Uterus (tissue), 4 donors: ENCODE measurements at places on chromosomes 2 and 18. TPM values are rescaled to one million over a fixed set of nuclear protein-coding genes. Genes with fewer than 3 reads are reported as not detected.

- no peak overlapping the region for H3K27ac ChIP-seq
- H3K27me3 ChIP-seq = no peaks in the 10 kb centered on the region
- no peak overlapping the region for H3K4me3 ChIP-seq
- no peak for DNase-seq
These were observed 810.2 kb upstream of the LRATD1 start for GRCh38 chr2:13822365-13822764.

DNA sequence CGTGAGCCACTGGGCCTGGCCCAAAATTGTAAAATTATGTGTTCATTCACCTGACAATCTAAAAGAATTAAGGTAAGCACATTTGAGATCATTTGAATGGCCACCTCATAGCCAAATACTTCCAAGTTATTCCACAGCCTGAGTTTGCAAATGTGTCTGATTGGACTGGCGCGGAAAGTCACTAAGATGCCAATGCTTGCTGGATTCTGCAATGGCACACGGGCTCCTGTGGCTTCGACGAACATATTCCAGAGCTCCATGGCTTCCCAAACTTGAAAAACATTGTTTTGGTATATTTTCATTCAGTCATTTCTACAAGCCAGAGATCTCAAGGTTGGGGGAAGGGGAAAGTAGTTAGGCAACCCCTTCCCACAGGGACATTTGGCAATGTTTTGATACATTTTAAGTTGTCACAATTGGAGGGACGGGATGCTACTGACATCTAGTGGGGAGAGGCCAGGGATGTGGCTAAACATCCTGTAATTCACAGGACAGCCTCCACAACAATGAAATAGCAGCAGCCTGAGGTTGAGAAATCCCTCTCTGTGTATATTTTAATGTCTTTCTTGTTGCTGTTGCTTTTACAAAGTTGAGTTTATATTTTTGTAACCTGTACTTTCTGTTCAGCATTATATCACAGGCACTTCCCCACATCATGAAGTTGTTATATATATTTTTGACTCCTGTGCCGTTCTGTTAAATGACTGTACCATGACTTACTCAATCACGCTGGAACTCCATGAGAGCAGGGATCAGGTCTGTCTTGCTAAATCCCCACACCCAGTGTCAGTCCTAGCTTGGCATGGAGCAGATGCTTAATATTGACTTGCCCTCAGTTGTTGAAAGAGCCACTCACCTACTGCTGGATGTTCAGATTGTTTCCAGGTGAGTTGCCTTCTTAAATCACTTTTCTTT lies 56.9 kb downstream of the COL4A4 start:
- no peak overlapping the region for H3K27ac ChIP-seq
- no peaks in the 10 kb centered on the region for H3K4me1 ChIP-seq
- H3K4me3 ChIP-seq = no peak overlapping the region

DNA sequence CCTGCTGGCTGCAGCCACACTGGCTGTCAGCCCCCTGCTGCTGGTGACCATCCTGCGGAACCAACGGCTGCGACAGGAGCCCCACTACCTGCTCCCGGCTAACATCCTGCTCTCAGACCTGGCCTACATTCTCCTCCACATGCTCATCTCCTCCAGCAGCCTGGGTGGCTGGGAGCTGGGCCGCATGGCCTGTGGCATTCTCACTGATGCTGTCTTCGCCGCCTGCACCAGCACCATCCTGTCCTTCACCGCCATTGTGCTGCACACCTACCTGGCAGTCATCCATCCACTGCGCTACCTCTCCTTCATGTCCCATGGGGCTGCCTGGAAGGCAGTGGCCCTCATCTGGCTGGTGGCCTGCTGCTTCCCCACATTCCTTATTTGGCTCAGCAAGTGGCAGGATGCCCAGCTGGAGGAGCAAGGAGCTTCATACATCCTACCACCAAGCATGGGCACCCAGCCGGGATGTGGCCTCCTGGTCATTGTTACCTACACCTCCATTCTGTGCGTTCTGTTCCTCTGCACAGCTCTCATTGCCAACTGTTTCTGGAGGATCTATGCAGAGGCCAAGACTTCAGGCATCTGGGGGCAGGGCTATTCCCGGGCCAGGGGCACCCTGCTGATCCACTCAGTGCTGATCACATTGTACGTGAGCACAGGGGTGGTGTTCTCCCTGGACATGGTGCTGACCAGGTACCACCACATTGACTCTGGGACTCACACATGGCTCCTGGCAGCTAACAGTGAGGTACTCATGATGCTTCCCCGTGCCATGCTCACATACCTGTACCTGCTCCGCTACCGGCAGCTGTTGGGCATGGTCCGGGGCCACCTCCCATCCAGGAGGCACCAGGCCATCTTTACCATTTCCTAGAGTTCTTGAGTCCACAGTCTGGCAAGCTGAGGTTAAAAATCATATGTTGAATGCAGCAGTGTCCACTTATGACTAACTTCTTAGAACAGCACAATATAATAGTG lies 741 bp downstream of the GPR148 start:
- H3K27ac ChIP-seq = no peak overlapping the region
- peaks cover 7% of the 10 kb centered on the region for H3K4me1 ChIP-seq
- H3K27me3 ChIP-seq = no peaks in the 10 kb centered on the region
- no peak for DNase-seq

DNA sequence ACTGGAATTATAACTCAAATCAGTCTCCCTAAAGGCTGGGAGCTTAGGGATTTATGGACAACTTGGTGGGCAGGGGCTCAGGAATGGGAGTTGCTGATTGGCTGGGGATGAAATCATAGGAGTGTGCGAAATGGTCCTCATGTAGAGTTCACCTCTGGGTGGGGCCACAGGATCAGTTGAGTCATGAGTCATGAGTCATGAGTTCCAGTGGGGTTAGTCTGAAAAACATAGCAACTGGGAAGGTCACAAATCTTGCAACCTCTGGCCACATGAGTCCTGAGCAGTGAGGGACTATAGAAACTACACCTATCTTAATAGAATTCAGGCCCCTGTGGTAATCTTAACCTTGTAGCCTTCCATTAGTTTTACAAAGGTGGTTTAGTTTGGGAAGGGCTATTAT lies 383.3 kb downstream of the RBM43 start:
- DNase-seq = no peak
- no peak overlapping the region for H3K27ac ChIP-seq
- no peaks in the 10 kb centered on the region for H3K27me3 ChIP-seq
- H3K4me1 ChIP-seq = no peaks in the 10 kb centered on the region

DNA sequence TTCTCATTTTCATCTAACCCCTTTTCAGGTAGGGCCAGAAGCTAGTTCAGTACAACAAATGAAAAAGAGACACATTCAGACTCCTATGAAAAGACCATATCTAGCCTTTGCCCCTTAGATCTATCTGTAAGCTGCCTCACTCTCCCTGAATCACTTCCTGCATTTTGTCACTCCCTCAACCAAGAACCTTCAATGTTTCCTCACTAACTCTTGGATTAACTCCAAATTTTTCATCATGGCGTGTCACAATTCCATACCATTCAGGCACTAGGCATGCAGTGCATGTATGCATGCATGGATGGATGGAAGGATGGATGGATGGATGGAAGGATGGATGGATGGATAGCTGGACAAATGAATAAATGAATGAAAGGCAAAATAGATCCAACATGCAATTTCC lies 356.9 kb downstream of the TNS1 start:
- no peaks in the 10 kb centered on the region for H3K27me3 ChIP-seq
- no peak for DNase-seq
- H3K27ac ChIP-seq = no peak overlapping the region
- no peaks in the 10 kb centered on the region for H3K36me3 ChIP-seq

GRCh38 chr2:176560296-176560695 lies 291.1 kb downstream of the MTX2 start:
- no peaks in the 10 kb centered on the region for H3K27me3 ChIP-seq
- H3K4me3 ChIP-seq = no peak overlapping the region
- H3K36me3 ChIP-seq = no peaks in the 10 kb centered on the region
- no peak for DNase-seq
- no peak overlapping the region for H3K27ac ChIP-seq

- no peak for DNase-seq
- H3K36me3 ChIP-seq = no peaks in the 10 kb centered on the region
- no peaks in the 10 kb centered on the region for H3K4me1 ChIP-seq
- no peak overlapping the region for H3K4me3 ChIP-seq
- no peak overlapping the region for H3K27ac ChIP-seq
- H3K27me3 ChIP-seq = no peaks in the 10 kb centered on the region
These were observed 45.9 kb upstream of the ITGA4 start for GRCh38 chr2:181411105-181411849.

DNA sequence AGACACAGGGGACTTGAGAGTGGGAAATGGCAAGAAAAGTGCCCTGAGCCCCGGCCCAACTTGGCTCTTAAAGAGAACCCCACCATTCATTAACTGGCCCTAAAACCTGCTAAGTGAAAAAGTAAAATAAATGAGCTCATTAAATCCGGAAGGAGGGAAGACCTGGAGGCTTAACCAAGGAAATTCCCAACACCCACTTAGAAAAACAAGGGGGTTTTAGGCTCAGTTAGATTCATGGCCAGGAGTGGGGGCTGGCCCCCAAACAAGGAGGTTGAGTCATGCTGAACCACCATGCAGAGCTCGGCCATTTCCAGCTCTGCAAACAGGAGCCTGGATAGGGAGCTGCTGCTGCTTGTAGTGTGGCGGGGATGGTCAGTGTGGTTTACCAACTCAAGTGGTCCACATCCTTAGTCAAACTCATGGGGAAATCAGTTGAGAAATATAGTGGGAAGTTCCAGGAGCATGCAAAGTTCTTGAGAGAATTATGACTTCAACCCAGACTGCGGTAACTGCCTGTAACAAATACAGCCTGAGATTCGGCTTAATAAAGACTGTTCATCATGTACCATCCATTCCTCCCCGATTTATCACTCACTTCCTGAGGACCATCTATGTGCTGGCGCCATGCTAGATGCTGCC lies 39.7 kb upstream of the MRPL19 start:
- no peaks in the 10 kb centered on the region for H3K36me3 ChIP-seq
- no peak for DNase-seq
- no peaks in the 10 kb centered on the region for H3K4me1 ChIP-seq

GRCh38 chr2:3683748-3684454 lies 19.5 kb upstream of the DCDC2C start:
- no peaks in the 10 kb centered on the region for H3K4me1 ChIP-seq
- DNase-seq = no peak
- no peak overlapping the region for H3K4me3 ChIP-seq
- no peaks in the 10 kb centered on the region for H3K36me3 ChIP-seq

GRCh38 chr2:8298783-8299182 lies 383.1 kb upstream of the ID2 start:
- H3K4me3 ChIP-seq = no peak overlapping the region
- H3K27ac ChIP-seq = no peak overlapping the region
- no peak for DNase-seq
- no peaks in the 10 kb centered on the region for H3K36me3 ChIP-seq

DNA sequence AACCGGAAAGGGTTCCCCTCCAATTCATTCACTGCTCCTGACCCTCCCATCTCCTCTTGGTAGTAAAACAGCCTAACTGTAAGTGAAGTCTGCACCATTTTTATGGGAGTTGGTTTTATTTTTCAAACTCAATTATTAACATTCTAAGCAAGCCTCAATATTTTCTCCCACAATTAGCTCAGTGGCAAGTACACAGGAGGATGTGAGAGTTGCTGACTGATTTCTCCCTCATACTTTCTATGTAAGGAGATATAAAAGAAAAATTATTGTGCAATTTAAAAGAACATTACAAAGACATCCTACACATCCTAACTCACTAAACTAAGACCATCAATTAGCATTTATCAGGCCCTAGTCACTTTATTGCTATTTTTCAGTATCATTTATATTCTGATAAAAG lies 73.9 kb downstream of the PIAS2 start:
- no peak overlapping the region for H3K4me3 ChIP-seq
- no peaks in the 10 kb centered on the region for H3K27me3 ChIP-seq

- no peaks in the 10 kb centered on the region for H3K4me1 ChIP-seq
- H3K27ac ChIP-seq = no peak overlapping the region
- H3K27me3 ChIP-seq = no peaks in the 10 kb centered on the region
- H3K36me3 ChIP-seq = no peaks in the 10 kb centered on the region
These were observed 7.0 kb upstream of the NUP35 start for GRCh38 chr2:183117226-183117625.

DNA sequence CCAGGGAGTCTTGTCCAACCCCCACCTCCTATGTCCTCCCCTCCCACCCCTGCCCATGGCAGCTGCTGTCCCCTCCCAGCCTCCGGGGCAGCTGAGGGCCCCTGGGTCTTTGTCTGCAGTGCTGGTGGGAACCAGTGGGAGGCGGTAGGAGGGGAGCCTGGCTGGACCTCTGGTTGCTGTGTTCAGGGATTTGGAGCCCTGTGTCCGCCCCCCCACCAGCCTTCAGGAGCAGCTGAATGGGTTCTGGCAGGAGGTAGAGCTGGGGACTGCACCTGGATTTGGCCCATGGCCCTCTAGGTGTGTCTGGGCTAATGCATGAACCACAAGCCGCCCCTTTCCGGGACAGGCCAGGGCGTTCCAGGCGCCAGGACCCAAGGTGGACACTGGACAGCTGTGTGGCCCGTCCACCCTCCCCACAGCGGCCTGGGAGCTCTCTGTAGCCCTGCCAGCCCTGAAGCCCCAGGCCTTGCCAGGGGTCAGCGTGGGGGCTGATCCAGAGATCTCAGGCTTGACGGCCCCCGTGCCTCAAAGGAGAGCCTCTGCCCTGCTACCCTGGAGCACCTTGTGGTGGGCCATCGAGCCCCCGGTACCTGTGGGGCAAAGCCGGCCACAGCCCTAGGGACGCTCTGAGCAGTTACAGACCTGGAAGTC lies 25.4 kb downstream of the GPC1 start:
- H3K27ac ChIP-seq = no peak overlapping the region
- H3K36me3 ChIP-seq = no peaks in the 10 kb centered on the region
- no peak overlapping the region for H3K4me3 ChIP-seq

DNA sequence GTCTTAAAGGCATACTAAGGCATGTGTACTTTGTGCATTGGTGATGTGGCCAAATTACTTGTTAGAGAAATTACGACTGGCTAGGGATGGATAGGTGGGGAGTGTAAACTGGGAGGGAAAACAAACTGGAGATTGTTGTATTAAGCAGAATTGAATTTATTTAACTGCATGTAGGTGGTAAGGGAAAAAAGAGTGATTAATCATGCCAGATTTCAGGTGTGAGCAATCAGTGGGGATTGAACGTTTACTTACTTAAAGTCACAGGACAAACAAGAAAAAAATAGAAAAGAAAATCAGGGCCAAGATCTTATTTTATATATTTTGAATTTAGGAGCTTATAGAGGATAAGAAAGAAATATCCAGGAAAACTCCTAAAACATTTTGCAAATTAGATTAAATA lies 88.6 kb downstream of the GULP1 start:
- H3K27ac ChIP-seq = peak overlapping the region; percentile 12
- H3K27me3 ChIP-seq = no peaks in the 10 kb centered on the region
- peaks cover 8% of the 10 kb centered on the region for H3K4me1 ChIP-seq
- DNase-seq = no peak
- no peaks in the 10 kb centered on the region for H3K36me3 ChIP-seq

The CCDC150 gene
- total RNA-seq = 5.7 TPM

The TNFAIP6 gene
- total RNA-seq = 0.88 TPM

The APOB gene
- 0.55 TPM for total RNA-seq

The APLF gene
- 11.3 TPM for total RNA-seq

The NAT8 gene
- not detected for total RNA-seq

The RAX gene
- total RNA-seq = not detected

The CLK1 gene
- total RNA-seq = 187 TPM
